ENCODE measurements at places on chromosomes 1 and 21. TPM values are rescaled to one million over a fixed set of nuclear protein-coding genes. Genes with fewer than 3 reads are reported as not detected.

Gene TMPRSS3
- total RNA-seq = 0.15 TPM

GRCh38 chr1:10193288-10193687 is 17.1 kb upstream of the KIF1B start:
- H3K4me1 ChIP-seq = no peaks in the 10 kb centered on the region
- no peak overlapping the region for H3K27ac ChIP-seq
- no peak overlapping the region for H3K4me3 ChIP-seq
- no peak for DNase-seq
- no peaks in the 10 kb centered on the region for H3K36me3 ChIP-seq

GRCh38 chr1:22309572-22309971 is 142.1 kb upstream of the ZBTB40 start:
- no peaks in the 10 kb centered on the region for H3K36me3 ChIP-seq
- no peaks in the 10 kb centered on the region for H3K4me1 ChIP-seq
- no peaks in the 10 kb centered on the region for H3K27me3 ChIP-seq
- no peak overlapping the region for H3K27ac ChIP-seq

Gene AQP10
- total RNA-seq = 0.26 TPM

DNA sequence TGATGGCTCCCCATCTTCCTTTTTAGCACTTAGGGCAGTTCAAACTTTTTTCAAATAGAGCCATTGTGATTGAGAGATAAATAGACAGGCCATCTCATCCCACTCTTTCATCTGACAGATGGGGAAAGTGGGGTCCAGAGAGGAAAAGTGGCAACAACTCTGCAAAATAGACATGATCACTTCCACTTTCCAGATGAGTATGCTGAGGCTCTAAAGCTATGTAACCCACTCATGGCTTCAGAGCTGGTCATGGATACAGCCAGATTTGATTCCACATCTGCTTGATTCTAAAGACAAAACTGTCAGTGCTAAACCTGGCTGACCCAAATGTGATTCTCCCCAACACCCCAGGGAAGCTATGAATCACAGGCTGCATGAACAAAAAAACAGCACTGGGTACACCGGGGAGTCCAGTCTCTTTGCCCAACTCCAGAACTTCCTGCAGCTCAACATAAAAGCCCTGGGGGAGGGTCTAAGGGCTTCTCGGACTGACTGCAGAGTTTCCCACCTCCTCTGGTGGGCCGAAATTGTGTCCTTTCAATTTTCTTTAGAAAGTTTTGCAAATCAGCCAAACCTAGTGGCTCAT is 59.3 kb downstream of the PLPP3 start:
- H3K27me3 ChIP-seq = no peaks in the 10 kb centered on the region
- H3K27ac ChIP-seq = no peak overlapping the region
- no peak for DNase-seq
- H3K36me3 ChIP-seq = peaks cover 9% of the 10 kb centered on the region
- H3K4me1 ChIP-seq = peaks cover 4% of the 10 kb centered on the region
- H3K4me3 ChIP-seq = no peak overlapping the region

Gene VSIG8
- 0.21 TPM for total RNA-seq

- H3K4me1 ChIP-seq = peaks cover 6% of the 10 kb centered on the region
- no peak overlapping the region for H3K4me3 ChIP-seq
- H3K27ac ChIP-seq = no peak overlapping the region
- no peak for DNase-seq
These were observed 139.6 kb downstream of the PLPP3 start for GRCh38 chr1:56439610-56440264.

DNA sequence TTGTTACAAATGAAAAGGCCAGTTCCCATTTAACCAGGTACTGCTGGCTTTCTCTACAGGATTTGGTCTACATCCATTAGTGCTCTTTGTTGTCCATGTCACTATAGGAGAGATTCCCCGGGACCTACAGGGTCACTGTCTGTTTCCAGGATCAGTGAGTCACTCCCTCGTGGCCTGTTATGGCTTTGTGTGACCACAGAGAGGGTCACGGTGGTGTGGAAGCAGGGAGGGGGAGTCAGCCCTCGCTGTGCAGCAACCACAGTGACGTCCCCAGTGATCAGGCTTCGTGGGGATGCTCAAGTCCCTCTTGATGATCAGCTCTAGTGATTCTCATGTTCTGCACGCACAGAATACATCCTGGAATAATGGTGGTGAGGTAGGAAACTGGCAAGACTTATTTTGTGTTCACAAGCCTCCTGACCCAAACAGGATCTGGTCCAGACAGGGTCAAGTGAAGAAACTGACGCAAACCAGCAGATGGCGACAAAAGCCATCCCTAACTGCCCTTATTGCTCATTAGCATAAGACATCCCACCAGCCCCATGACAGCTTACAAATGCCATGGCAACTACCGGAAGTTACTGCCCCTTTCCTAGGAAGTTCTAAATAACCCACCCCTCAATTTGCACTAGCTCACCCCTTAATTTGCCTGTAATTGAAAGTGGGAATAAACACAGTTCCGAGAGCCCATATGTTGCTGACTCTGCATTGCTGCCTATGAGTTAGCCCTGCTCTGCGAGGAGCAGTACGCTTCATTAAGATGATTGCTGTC is 98.5 kb downstream of the DISC1 start:
- no peaks in the 10 kb centered on the region for H3K27me3 ChIP-seq
- no peak for DNase-seq
- no peaks in the 10 kb centered on the region for H3K36me3 ChIP-seq
- no peaks in the 10 kb centered on the region for H3K4me1 ChIP-seq
